ENCODE measurements at places on chromosomes 2 and 18. TPM values are rescaled to one million over a fixed set of nuclear protein-coding genes. Genes with fewer than 3 reads are reported as not detected.

Gene CNTNAP5
- not detected for total RNA-seq

Gene DPP10
- not detected for total RNA-seq

Gene CTNNA2
- total RNA-seq = not detected

Gene TM4SF20
- total RNA-seq = not detected

Gene TMEM37
- total RNA-seq = 0.13 TPM

All from dermis microvascular lymphatic vessel endothelial cell (primary cell).